ENCODE measurements at places on chromosomes 6 and 20.

DNA sequence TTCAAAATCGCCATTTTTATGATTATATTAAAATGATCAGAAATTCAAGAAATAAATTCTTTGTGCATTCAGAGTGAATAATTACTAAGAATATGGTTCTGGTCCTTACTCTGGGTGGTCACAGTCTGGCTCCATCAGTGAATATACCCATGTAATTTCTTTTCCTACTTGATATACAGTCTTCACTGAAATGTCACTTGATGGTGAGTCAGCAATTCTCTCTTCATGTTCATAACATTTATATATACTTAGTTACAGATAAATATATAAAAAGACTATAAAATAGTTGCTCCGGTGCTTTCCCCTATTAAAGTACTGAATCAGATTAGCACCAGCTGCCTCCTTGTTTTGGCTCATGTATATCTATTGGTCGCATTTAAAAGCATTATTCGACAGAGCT lies 56.4 kb upstream of the MTRF1L start:
- no peak for DNase-seq

DNA sequence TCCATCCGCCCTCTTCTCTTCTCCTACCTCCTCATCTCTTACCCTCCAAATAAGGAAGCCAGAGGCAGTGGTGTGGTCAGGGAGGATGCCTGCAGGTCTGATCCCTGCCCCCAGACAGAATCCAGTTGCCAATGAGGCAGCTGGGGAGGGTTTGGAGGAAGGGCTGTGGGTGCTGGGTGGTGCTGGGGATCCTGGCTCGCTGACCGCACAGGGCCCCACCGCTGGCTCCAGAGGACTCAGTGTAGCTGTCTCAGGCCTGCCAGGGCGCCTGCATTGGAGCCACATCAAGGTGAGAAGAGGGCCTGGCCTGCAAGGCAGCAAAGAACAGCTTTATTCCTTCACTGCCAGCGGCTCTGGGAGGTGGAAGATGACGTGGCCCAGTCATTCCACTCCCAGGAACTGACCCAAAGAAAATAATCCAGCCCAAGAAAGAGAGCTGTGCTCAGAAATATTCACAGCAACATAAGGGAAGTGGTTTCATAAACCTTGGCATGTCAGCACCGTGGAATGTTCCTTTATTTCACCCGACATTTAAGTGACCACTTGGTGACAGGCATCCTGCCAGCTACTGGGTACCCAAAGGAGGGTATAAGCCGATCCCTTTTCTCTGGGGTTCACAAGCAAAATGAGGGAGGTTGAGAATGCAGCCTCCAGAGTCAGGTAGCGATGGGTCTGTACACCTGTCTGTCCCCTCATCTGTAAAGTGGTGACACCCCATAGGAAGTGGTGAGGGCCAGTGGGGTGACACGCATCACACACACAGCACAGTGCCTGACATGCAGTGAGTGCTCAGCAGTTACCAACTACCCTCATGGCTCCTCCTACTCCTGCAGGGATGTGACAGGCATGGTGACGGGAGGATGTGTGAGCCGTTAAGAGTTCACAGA lies 125.1 kb downstream of the SNX5 start:
- no peak for DNase-seq

GRCh38 chr6:168229368-168229752 lies 90.2 kb downstream of the DACT2 start:
- DNase-seq = no peak

GRCh38 chr6:88760091-88760490 lies 203.3 kb downstream of the RNGTT start:
- DNase-seq = no peak

DNA sequence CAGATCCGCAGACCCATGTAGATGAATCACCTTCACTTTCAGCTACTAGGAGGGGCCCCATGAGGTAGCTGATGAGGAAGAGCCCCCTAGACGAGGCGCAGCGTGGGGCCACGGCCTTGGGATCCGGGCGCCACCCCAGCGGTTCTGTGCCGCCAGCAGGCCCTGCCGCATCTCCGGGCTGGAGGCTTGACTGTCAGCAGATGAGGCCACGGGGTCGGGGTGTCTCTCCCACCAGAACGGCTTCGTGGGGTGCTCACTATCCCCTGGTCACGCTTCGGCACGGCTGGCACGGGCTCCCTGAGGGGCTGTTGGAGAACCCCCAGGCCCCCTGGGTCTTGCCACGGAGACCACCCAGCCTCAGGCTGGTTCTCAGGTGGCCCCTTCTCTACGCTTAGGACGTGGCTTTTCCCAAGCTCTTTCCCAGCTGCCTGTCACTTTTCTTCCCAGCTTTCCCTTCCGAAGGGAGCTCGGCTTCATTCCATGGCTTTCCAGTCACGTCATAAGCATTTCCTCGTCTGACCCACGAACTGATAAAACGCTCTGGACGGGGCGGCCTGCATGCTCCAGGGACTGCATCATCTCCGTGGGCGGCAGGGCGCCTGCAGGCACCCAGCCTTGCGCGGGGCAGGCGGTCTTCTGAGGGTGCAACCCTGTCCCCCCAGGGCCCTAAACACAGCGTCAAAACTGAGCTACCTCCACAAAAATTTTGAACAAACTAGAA lies 85.9 kb downstream of the THBS2 start:
- no peak for DNase-seq
